ENCODE measurements at places on chromosomes 11 and 22.
A peak's percentile ranks its signal among the peaks of the same experiment; 100 is the strongest.

- no peak for DNase-seq
Measured at GRCh38 chr22:48083502-48083901, 1321.1 kb downstream of the TBC1D22A start.

DNA sequence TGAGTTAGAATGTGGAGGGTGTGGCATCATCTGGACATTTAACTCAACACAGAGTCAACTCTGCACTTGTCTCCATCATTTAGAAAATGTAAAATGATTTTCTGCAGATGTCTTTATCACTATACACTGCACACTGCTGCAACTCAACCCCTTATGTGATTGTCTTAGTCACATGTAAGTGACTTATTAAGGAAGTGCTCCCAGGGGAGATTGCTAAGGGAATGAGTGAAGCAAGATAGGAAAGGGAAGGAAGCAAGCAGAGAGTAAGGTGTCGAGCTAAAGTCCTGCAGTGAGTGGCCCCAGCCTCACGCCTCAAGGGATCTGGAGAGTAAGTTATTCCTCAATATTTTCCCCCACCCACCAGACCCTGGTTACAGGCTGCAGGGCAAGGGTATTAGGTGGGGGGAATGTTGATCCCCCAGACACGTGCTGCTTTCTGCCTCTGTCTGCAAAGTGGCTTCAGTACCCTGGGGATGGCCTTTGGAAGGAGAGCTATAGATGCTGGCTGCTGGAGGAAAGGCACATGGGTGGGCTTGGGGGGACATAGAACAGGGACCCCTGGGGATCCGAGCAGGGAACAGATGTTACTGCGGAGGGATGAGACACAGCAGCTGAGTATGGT lies 7.2 kb upstream of the CBX6 start:
- no peak for DNase-seq

DNA sequence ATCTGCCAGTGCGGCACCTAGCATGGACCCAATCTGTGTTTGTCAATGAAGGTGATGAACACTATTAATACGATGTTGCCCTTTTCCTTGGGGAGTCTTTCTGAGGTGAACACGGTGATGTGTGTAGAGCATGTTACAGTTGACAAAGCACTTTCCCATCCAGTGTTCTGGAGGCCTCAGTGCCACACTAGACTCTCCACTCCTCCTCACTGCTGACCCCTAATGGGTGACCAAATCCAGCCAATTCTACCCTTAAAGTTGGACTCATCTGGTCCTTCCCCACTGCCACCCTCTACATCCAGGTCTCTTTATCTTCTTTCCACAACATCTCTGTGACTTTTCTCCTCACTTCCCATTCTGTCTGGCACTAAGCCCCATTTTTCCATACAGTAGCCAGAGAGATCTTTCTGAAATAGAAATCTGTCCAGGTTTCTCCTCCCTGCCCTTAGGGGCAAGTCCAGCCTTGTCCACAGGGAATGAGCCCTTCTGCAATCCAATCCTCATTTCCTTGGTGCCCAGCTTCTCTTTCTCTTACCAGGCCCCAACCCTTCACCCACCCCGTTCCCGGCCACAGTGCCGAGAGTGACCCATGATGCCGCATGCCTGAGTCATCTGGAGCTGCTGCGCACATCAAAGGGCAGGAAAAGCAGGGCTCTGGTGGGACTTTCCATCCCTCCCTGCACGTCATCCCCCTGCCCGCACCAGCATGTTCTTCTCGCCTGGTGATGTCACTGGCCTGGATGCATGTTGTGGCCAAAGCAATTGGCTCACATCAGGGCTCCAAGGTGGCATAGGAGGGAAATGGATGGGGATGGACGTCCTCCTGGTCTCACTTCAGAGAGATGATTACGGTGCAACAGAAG lies 64.2 kb downstream of the RASSF10 start:
- DNase-seq, result no peak

- peak; percentile 45 for DNase-seq
Measured at GRCh38 chr11:131370090-131370751, at the start of gene NTM. Gene NTM, plus strand, starts transcription at chr11:131370615.

GRCh38 chr11:28618416-28618815 lies 510.2 kb downstream of the METTL15 start:
- no peak for DNase-seq

DNA sequence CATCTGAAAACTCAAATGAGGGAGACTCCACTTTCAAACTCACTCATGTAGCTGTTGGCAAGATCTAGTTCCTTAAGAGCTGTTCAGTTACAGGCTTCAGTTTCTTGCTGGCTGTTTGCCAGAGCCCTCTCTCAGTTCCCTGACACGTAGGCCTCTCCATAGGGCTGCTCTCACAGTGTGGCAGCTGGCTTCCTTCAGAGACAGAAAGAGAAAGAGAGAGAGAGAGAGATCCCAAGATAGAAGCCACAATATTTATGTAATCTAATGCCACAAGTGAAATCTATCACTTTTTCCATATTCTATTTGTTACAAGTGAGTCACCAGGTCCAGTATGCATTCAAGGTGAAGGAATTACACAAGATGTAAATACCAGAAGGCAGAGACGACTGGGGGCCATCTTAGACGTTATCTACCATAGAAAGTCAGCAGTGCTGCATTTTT lies 168.8 kb downstream of the RCN1 start:
- no peak for DNase-seq

- no peak for DNase-seq
Measured at GRCh38 chr11:8715501-8715900, 32.9 kb downstream of the RPL27A start.

Measured in amygdala (tissue), 56 donors.